MV-4-11 (cell line): ENCODE measurements at places on chromosomes 2 and 18.

DNA sequence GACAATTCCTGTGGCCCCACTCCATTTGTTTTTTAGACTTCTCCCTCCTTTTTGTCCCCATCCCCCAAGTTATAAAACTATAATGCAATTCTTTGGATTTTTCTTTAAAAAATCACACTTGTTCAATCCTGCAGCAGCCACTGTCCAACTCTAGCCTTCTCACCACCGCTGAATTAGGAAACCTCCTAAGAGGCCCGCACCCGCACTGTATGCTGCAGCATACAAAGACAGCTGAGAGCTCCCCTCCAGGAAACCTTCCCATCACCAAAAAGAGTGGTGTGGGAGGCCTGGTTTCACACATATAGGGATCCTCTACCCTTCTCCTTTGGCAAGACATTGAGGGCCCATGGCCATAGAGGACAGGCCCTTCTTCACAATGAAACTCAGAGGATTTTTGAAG, 2.9 kb downstream of the PCGF1 start:
- DNase-seq: no peak

DNA sequence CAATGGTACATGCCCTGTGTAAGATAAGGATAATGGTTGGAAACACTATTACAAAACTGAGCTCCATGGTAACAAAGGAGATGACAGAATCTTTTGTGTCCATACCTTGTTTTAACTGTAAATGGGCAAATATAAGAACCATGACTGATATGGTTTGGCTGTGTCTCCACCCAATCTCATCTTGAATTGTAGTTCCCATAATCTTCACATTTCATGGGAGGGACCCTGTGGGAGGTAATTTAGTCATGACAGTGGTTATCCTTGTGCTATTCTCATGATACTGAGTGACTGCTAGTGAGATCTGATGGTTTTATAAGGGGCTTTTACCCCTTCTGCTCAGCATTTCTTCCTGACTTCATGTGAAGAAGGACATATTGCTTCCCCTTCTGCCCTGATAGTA, 211.7 kb upstream of the RGPD4 start:
- DNase-seq: no peak

DNA sequence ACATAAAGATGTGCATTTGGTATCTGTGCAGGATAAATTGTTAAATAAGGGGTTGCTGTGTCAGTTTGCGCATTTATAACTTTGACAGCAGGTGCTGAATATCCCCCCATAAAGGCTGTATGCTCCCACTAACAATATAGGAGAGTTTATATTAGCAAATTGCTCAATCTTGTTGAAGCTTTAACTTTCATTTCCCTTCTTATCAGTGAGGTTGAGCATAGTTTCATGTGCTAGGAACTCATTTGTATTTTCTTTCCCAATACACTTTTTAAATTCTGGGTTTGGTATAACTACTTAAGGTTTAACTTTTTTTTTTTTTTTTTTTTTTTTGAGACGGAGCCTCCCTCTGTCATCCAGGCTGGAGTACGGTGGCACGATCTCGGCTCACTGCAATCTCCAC, 89.0 kb downstream of the FAM117B start:
- peak; percentile 79 for DNase-seq

DNA sequence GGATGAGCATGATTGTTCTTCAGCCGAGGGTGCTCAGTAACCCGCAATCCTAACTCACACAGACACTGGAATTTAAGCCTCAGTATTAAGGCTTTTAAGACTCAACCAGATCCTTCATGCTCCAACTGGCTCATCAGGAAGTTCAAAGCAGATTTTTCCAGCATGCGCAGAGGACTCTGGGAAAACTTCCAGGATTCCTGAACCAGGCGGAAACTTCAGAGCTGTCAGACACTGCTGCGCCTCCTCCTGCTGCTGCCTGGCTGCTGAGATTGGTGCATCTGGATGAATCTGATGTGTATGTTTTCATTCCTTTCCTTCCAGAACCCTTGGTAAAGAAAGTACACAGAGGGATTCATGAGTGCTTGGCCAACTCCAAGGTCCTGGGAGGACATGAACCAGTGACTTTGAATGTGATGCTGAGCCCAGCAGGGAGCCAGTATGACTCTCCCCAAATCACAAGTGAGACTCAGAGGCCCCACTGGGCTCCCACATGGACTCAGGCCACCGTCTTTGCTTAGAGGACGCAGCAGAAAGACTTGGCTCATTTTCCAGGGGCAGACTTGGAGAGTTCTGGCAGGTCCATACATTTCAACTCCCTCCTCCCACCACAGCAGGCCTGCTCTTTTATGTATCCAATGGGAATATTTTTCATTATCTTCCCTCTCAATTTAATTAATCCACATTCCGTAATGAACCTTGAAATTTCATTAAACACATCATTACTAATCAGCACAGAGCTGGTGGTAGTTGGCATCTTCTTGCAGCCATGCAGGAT, 143.5 kb upstream of the HDAC4 start:
- no peak for DNase-seq

- DNase-seq: no peak
These were observed 75.4 kb downstream of the LOXHD1 start for GRCh38 chr18:46581648-46582047.

- DNase-seq: no peak
These were observed 65.7 kb downstream of the FMNL2 start for GRCh38 chr2:152400607-152401214.

GRCh38 chr2:175884697-175885393, 117.2 kb downstream of the LNPK start:
- no peak for DNase-seq

DNA sequence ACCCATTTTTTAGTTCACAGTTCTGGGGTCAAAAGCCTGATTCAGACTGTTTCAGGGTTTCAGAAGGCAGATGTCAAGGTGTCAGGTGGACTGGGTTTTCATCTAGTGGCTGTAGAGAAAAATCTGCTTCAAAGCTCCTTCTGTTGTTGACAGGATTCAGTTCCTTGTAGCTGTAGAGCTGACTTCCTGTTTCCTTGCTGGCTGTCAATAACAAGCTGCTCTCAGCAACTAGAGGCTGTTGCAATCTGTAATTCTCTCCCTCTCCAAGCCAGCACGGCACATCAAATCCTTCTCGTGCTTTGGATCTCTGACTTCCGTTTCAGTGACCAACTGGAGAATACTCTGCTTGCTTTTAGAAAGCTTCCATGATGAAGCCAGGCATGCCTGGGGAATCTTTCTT, 179.4 kb downstream of the DOK6 start:
- peak; percentile 84 for DNase-seq

- no peak for DNase-seq
These were observed 39.7 kb downstream of the THUMPD2 start for GRCh38 chr2:39739386-39739785.

- DNase-seq: no peak
These were observed 226.7 kb upstream of the ZNF804A start for GRCh38 chr2:184371641-184372040.

DNA sequence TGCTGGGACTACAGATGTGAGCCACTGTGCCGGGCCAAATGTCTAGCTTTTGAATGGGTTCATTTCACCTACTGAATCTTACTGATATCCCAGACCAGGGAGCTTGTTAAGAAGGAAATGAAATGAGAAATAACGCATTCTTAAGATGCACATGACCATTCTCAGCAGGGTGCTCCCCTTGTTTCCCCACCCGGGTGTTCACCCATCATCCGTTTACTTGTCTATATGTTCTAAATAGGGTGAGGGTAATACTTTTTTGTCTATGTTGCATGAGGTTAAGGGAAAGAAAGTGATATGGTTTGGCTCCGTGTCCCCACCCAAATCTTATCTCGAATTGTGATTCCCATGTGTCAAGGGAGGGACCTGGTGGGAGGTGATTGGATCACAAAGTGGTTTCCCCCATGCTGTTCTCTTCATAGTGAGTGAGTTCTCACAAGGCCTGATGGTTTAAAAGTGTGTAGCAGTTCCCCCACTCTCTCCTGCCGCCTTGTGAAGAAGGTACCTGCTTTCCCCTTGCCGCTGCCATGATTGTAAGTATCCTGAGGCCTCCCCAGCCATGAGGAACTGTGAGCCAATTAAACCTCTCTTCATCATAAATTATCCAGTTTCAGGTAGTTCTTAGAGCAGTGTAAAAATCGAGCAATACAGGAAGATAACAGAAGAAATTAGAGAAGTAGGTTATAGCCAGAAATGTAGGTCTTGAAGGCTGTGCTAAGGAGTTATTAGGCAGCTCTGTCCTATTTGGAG, 129.1 kb downstream of the DDX1 start:
- DNase-seq: no peak

GRCh38 chr18:22325396-22325795, 92.3 kb downstream of the CTAGE1 start:
- DNase-seq: no peak

- DNase-seq: no peak
These were observed 315.1 kb downstream of the NR4A2 start for GRCh38 chr2:156017341-156017885.

DNA sequence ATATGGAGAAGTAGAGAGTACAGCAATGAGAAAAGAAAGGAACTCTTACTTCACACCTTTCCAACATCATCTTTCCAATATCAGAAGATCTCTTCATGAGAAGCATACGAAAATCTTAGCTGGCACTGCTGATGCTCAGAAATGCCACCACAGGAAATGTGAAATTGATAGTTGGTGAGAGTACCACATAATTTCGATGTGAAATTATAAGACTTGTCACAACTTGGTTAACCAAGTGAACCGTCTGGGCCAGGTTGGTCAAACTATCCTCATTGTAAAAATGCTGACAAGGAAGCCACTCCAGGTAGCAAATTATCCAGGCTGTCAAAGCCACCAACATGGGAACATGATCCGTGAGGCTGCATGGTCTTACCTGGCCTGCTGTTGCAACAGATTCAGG, 66.5 kb downstream of the EPG5 start:
- DNase-seq: no peak

DNA sequence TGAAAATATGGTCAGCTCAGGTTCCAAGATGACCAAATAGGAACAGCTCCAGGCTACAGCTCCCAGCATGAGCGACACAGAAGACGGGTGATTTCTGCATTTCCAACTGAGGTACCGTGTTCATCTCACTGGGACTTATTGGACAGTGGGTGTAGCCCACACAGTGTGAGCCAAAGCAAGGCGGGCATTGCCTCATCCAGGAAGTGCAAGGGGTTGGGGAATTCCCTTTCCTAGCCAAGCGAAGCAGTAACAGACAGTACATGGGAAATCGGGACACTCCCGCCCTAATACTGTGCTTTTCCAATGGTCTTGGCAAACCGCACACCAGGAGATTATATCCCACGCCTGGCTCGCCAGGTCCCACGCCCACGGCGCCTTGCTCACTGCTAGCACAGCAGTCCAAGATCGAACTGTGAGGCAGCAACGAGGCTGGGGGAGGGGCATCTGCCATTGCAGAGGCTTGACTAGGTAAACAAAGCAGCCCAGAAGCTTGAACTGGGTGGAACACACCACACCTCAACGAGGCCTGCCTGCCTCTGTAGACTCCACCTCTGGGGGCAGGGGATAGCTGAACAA, 57.5 kb downstream of the WDPCP start:
- DNase-seq: no peak
